ENCODE measurements at places on chromosomes 13 and 19. TPM values are rescaled to one million over a fixed set of nuclear protein-coding genes. Genes with fewer than 3 reads are reported as not detected.
A peak's percentile ranks its signal among the peaks of the same experiment; 100 is the strongest.

The A1BG gene
- total RNA-seq: 25.8 TPM

The OPA3 gene
- total RNA-seq: 14.0 TPM

The NKPD1 gene
- total RNA-seq: not detected

The CRB3 gene
- not detected for total RNA-seq

The NOVA2 gene
- not detected for total RNA-seq

GRCh38 chr13:46345866-46346265 lies 41.2 kb downstream of the RUBCNL start:
- DNase-seq: no peak

DNA sequence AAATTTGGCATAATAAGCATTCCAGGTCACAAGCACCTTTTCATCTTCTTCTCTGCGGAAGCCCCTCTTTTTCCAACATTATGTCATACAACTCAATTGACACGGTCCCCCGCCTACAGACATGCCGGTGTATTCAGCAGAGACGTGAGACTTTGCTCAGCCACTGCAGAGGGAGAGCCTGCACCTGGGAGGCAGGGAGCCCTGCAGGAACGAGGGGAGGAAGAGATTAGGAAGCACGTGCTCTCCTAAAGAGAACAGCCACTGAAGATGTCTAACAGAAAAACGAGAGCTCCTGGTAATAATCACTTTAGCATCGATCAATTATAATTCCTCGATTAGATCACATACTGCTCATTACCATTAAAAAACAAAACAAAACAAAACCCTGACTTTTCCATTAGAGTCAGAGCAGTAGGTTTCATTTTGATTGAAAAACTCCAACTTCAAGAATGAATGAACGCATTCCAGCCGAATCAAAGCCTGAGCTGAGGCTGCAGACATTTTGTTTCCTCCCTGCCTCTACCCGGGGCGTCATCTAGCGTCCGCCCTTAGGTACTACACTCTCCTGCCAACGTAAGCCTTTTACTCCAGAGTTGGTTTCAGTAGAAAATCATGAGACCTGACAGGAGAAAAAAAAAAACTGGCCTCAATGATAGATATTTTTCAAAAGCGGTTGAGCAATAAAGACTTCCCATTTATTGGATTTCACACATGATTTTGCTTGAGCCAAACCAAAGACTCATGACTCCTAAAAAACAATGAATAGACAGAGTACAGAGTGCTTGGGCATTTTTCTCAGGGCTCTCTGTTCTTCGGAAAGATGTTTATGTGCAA lies 194.5 kb downstream of the KATNAL1 start:
- DNase-seq: peak; percentile 80

DNA sequence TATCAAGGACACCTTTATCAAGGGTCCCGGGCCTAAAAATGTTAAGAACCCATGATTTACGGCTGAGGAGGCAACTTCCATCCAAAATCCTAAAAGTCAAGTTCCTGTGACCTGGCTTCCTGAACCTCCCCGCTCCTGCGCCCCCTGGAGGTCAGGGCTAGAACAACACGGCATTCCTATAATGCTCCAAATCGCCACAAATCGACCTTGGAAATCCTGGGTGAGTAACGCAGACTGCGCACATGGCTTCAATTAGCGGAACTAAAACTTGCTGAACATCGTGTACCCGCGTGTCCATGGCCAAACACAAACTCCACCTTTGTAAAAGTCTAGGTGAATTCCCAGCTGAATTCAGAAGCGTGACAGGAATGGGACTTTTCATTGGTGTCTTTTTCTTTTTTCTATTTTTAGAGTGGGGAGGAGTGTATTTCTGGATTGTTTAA lies 4.3 kb upstream of the C5AR1 start:
- peak; percentile 81 for DNase-seq

DNA sequence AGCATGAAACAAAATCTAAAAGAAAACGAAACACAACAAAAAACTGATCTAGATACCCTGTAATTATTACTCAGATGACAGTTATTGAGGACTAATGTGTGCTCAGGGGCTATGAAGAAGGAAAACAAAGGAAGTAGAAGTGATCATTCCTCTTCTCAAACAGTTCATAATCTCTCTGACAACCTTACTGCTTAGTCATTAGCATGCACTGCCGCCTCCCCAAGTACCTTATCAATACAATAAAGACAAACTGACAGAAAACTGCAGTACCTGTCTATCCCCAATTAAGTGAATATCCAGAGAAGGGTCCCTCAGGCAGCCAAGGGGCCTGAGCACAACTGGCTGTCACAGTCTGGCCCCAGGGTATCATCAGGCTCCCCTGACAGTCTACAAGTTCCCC lies 22.0 kb upstream of the POU4F1 start:
- DNase-seq: no peak

- no peak for DNase-seq
These were observed 29.4 kb downstream of the TDRD12 start for GRCh38 chr19:32748948-32749347.

DNA sequence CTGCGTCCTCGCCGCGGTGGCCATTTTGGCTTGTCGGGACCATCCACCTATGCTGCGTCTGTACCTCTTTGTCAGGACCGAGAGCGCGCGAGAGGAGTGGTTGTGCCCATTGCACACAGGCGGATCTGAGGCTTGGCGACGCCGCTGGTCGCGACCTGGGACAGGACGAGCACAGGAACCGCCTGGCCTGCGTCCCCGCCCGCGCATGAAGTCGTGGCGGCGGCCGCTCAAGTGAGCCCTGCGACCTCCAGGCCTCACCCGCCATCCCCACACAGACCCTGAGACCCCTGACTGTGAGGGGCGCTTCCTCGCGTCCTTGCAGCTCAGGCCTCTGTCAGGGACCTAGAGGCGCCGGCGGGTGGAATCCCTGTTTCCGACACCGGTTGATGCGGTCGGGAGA lies 16.8 kb downstream of the ZNF586 start:
- no peak for DNase-seq

DNA sequence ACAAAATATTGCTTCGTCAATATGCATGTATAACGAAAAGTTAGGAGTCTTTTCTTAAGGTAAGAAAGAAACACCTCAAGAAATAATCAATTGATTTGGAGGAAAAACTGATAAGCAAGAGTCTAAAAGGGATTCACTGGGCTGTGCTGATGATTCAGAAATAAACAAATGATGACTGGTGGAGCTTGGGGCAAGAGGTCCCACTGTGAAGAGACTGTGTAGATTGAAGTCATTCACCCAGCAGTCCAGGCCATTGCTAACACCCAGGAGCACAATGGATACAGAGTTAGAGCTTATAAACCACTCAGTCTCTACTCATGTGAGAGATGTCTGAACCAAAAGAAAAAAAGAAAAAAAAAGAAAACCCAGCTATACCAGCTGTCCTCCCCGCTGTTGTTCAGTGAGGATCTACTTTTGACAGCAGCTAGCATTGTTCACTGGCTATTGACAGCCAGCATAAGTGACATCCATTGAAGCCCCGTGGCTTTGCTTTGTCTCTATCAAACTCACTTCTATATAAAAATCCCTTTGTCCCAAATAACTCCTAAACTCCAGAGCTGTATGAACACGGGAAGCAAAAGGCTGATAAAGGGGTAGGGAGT lies 255.5 kb downstream of the KCTD12 start:
- no peak for DNase-seq

DNA sequence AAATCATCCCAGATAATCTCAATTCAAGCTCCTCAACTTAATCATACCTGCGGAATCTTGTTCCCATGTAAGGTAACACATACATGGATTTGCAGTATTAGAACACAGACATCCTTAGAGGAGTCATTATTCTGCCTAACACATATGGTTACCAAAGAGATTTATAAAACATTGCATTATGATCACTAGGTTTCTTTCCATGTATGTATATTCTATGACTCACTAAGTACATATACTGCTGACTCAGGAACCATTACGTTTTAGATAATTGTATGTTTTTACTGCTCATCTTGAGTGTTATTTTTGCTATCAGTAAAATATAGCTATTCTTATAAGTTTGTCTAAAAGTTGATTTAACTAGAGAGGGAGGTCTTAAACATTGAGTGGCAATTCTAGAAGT lies 182.9 kb downstream of the SLITRK6 start:
- no peak for DNase-seq

DNA sequence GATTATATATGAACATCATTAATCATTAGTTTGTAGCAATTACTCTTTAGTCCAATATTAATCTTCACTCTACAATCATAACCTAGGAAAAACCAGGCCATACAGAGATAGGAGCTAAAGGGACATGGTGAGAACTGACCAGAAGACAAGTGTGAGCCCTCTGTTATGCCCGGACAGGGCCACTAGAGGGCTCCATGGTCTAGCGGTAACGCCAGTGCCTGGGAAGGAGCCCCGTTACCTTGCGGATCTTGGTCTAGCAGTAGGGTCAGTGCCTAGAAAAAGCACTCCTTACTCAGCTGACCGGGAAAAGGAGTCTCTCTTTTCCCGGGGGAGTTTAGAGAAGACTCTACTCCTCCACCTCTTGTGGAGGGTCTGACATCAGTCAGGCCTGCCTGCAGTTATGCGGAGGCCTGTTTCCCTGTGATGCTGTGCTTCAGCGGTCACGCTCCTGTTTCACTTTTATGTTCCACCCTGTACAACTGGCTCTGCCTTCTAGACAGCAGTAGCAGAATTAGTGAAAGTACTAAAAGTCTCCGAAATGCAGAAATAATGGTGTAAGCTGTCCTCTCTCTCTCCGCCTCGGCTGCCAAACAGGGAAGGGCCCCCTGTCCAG lies 13.8 kb downstream of the OR7D4 start:
- DNase-seq: peak; percentile 59

- DNase-seq: no peak
These were observed 2.0 kb downstream of the SLC8A2 start for GRCh38 chr19:47469719-47470118.

GRCh38 chr19:33427801-33428626 lies 54.5 kb downstream of the CEBPG start:
- no peak for DNase-seq

- DNase-seq: no peak
These were observed 38.5 kb downstream of the TPT1 start for GRCh38 chr13:45302507-45302906.

GRCh38 chr13:43725460-43725859 lies 61.3 kb downstream of the ENOX1 start:
- DNase-seq: no peak

GRCh38 chr13:30133554-30133912 lies 173.8 kb downstream of the KATNAL1 start:
- DNase-seq: no peak

DNA sequence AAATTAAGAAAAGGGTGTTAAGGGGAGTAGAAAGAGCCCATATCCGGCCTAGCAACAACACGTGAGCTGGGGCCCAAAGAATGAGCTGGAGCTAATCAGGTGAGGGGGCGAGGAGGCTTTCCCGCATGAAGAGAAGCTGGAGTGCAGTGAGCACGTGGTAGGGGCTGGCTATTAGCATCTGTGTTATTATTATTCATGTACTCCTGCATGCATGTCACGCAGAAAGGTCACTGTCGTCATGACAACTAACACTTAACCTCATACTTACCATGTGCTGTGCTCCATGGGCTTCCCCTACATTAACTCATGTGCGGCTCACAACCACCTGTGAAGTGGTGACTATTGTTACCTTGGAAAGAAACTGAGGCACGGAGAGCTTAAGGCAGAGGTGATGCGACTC lies 227.6 kb upstream of the UBL3 start:
- no peak for DNase-seq

DNA sequence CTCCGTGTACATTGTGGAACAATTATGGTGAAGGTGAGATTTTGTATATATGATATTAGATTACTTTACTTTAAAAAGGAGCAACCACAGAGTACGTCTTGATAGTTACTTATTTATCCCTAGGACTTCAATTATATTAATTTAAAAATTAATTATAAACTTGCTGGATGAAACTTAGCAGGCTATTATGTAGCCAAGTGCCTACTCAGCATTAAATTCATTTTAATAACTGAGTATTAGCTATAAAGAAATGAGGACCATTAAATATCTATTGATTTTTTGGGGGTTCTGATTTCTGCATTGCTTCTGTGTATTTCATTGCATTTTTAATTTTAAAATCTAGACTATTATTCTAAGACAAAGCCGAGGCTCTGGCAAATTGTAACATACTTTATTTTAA lies 109.4 kb downstream of the HS6ST3 start:
- DNase-seq: no peak

GRCh38 chr13:29022968-29023367 lies 202.8 kb downstream of the MTUS2 start:
- DNase-seq: no peak

DNA sequence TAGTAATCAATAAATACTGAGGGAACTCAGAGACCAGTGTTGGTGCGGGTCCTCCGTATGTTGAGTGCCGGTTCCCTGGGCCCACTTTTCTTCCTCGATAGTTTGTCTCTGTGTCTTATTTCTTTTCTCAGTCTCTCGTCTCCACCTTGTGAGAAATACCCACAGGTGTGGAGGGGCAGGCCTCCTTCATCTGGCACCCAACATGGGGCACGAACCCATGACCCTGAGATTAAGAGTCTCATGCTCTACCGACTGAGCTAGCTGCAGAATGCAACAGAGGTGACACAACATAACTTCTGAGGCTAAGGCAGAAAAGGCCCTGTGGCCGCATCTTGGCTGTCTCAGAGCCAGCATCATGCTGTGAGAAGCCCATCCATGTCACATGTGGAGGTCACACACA lies 5.3 kb upstream of the ZNF613 start:
- no peak for DNase-seq

GRCh38 chr13:56706485-56706884 lies 434.2 kb upstream of the PRR20A start:
- no peak for DNase-seq

- DNase-seq: no peak
These were observed 1.3 kb upstream of the SNAPC2 start for GRCh38 chr19:7918615-7919421.

- DNase-seq: peak; percentile 12
These were observed 10.2 kb downstream of the TSC22D1 start for GRCh38 chr13:44565881-44566280.

Data from HFFc6 (cell line).